DMS153 (cell line): ENCODE measurements at places on chromosomes 7 and 10.
A peak's percentile ranks its signal among the peaks of the same experiment; 100 is the strongest.

- peak; percentile 55 for DNase-seq
Observed at GRCh38 chr7:7323352-7323751, 141.0 kb downstream of the C1GALT1 start.

GRCh38 chr10:103692952-103693811 lies 162.2 kb downstream of the SH3PXD2A start:
- DNase-seq: no peak

GRCh38 chr10:4434516-4435071 lies 391.4 kb upstream of the AKR1E2 start:
- DNase-seq: no peak

DNA sequence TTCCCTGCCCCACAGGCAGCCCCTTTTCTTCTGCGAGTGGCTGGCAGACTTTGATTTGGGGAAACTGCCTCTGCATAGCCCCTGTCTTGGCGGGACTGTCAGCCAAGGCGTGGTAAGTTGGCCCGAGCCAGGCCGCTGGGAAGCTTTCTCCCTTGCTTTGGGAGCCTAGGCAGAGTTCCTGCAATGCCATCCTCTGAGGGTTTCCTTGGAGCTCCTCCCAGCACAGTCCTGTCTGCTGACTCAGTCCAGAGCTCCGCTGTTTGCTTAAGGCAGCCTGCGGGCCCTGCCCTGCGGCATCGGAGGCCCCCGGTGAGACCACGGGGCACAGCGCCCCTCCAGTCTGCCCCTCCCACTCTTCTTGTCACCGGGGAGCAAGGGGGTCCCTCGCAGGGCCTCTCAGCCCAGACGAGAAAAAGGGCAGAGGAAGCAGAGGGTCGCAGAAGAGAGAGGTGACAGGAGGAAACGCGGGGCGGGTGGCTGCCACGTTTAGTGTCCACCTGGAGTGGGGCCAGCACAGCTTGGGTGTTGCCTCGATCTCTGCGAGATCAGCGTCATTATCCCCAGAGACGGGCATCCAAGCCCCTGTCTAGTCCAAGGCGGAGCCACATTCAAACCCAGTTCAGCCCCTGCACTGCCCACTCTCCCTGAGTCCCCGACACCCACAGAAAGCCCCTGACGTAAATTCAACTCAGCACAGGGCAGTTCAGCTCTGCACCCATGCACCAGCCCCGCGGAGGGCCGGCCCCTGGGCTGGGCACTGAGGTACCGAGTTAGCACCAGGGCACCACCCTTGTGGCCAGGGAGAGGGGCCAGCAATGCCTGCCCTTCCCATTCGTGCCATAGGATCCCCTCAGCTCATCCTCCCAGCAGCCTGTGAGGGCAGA lies 59.0 kb upstream of the CHST15 start:
- DNase-seq: peak; percentile 72

DNA sequence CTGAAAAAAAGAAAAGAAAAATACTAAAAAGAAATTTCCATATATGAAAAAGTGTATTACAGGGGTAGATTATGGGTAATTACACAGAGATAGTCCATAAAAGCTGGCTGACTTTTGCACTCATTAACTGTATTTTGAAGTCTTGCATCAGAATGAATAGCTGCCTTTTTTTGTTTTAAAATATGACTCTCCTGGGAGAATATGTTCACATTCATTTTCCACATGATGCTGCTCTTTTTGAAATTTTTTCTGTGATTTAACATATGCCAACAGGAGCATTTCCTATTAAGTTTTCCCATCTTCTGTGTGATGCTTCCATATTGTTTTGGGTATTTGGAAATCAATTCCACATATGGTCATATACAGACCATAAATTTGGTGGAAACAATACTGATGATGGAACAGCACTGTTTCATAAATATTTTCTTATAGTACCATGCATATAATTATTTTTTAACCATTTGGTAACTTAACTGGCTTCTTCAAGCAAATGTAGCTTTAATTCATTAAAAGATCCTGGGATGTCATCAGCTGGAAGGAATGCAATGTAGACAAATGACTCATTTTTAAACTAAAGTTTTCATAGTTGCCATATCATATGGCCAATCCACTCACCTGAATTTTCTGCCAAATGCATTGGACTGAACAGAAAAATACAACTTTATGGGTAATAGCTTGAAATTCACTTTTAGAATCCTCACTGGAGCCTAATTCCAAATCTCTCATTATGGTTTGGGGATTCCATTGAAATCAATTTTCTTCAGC lies 313.9 kb upstream of the GLI3 start:
- DNase-seq: no peak

DNA sequence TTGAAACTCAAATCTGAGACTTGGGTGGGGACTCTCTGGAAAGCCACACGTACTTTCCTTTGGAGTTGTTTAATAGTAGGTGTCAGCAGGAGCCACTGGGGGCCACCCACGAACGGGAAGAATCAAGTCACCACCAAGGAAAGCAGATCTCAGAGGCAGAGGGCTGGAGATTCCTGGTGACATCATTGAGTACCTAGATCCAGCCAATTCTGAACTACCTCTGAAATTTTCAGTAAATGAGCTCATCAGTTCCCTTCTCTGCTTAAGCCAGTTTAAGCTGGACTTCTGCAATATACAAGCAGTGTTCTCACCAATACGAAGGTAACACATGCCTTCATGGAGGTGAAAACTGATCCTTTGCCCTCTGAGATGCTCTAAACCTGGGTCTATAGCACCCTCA lies 99.3 kb upstream of the SORCS3 start:
- DNase-seq: no peak
